ENCODE measurements at places on chromosomes 6 and 20. TPM values are rescaled to one million over a fixed set of nuclear protein-coding genes. Genes with fewer than 3 reads are reported as not detected.

Gene PACSIN1
- total RNA-seq, result not detected

Gene MYT1
- not detected for total RNA-seq

Gene CDSN
- total RNA-seq, result 0.16 TPM

Gene DLL1
- 1.4 TPM for total RNA-seq

Gene SIRPG
- total RNA-seq, result not detected

Gene PACRG
- total RNA-seq, result not detected

Gene E2F3
- 18.7 TPM for total RNA-seq

Gene NOTCH4
- not detected for total RNA-seq

Gene APOBEC2
- total RNA-seq, result not detected

Gene MMP24
- 0.10 TPM for total RNA-seq

Gene TSBP1
- total RNA-seq, result not detected

Gene RFX6
- not detected for total RNA-seq

Gene CRIP3
- not detected for total RNA-seq

Gene EDN1
- total RNA-seq, result 1.2 TPM

Gene CAGE1
- 0.47 TPM for total RNA-seq

Gene PXMP4
- 5.2 TPM for total RNA-seq

Gene C20orf141
- total RNA-seq, result not detected

Gene FAM50B
- 4.0 TPM for total RNA-seq

Gene ULBP1
- not detected for total RNA-seq

Gene C6orf15
- total RNA-seq, result not detected

Gene SIRT5
- total RNA-seq, result 12.8 TPM

Gene PRPH2
- not detected for total RNA-seq

Gene PAK1IP1
- 27.0 TPM for total RNA-seq

Data from MCF 10A (cell line).